ENCODE measurements at places on chromosomes 1 and 21.

- no peak for DNase-seq
Measured at GRCh38 chr1:195415584-195415983, 1192.7 kb downstream of the KCNT2 start.

GRCh38 chr1:9196129-9197040 is 38.2 kb upstream of the H6PD start:
- peak; percentile 80 for DNase-seq

DNA sequence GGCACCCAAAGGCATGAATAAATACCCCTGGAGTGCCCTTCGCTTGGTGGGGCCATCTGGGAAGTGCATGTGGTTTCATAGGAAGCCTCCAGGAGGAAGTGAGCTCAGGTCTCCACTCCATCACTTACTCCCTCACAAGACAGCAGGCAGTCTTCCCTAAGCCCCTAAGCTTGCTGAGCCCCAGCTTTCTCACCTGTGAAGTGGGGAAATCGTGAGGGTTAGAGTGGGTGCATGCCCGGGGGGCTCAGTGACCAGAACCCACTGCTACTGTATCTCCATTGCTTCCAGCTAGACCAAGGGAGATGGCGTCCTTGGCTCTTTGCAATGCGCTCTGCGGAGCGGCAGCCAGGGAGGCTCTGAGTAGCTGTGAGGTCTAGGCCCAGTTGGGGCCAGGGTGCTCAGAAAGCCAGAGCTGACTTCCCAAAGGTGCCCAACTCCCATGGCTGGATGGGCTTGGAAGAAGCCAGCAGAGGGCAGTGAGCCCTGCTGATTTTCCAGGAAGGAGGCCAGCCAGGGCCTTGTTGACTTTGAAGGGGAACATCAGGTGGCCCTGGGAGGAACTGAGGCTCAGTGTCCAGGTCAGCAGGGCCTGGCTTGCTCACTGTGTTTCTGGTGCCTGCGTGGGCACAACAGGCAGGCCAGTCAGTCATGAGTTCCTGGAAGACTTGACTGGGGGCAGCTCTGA is 27.3 kb downstream of the CDCP2 start:
- DNase-seq: no peak

- no peak for DNase-seq
Measured at GRCh38 chr1:52751589-52752483, 25.6 kb downstream of the ZYG11B start.

DNA sequence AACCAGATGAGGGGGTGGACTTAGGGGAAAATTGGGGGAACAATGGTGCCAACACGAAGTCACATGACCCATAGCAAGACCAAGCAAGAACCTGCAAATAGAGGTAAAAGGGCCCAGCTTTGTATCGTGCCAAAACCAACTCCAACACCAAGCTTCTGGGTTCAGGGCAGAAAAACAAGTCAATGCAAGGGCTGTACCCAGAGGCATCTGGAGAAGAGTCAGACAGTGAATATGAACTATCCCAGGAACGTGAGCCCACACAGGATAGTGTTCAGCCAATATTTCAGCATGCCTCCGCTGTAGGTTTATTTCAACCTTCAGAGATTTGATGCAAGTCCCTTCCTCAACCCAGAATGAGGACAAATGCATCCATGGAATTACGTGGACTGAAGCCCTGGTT is 15.0 kb upstream of the ZMYM6 start:
- no peak for DNase-seq

- peak; percentile 66 for DNase-seq
Measured at GRCh38 chr1:168469690-168470089, 74.1 kb downstream of the XCL2 start.

GRCh38 chr1:89644119-89644814 is 11.3 kb downstream of the LRRC8C start:
- DNase-seq: no peak

DNA sequence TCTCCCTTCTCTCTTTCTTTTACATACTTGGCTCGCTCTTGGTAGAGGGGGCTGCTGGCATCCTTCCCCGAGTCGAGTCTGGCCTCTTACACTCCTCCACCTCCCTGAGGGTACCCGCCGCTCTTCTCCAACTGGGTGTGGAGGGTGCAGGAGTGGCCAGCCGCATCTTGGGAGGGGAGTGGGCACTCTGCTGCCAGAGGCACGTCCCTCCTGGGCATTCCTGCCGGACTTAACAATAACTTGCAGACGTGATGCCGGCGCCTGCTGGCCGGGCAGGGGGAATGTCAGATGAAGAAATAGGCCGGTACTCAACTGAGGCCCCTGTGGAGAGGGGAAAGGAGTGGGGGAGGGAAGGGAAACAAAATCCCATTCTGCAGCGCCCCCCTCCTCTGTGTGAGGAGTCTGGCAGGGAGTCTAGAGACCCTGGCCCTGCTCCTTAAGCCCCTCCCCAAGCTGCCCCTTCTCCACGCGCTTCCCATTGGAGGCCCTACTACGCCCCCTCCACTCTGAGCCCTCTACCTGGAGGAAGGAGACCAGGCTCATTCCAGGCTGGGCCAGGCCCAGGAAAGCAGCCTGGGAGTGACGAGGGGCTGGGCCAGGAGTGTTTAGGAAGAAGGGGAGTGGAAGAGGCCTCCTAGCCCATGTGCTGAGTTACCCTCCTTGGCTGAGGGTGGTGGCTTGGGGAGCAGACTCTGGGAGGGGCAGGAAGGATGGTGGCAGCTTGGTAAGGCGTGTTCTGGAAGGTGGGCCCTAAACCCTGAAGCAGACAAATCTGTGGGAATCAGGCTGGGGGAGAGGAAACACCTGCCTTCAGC is 1.8 kb downstream of the ATP2B4 start:
- no peak for DNase-seq

GRCh38 chr1:59171788-59172187 is 125.1 kb upstream of the FGGY start:
- DNase-seq: no peak

GRCh38 chr1:110667776-110668175 is 7.0 kb downstream of the KCNA3 start:
- no peak for DNase-seq

DNA sequence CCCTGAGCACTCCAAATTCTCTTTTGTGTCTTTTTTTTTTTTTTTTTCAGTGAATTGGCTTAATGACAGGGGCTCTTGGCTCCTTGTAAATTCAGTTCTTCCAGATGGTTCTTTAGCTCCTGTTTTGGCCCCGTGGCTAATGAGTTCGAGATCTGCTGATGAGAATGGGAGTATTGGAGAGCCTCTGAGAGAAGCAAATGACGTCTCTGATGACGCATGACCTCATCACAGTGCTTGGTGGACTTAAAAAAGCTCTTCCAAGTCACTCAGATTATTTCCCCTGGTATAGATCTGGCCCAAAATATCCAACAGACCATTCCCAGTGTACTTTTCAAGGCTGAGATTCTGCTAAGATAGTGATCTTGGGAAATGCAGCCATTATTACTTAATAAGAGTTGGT is 159.5 kb downstream of the MIS18A start:
- no peak for DNase-seq

DNA sequence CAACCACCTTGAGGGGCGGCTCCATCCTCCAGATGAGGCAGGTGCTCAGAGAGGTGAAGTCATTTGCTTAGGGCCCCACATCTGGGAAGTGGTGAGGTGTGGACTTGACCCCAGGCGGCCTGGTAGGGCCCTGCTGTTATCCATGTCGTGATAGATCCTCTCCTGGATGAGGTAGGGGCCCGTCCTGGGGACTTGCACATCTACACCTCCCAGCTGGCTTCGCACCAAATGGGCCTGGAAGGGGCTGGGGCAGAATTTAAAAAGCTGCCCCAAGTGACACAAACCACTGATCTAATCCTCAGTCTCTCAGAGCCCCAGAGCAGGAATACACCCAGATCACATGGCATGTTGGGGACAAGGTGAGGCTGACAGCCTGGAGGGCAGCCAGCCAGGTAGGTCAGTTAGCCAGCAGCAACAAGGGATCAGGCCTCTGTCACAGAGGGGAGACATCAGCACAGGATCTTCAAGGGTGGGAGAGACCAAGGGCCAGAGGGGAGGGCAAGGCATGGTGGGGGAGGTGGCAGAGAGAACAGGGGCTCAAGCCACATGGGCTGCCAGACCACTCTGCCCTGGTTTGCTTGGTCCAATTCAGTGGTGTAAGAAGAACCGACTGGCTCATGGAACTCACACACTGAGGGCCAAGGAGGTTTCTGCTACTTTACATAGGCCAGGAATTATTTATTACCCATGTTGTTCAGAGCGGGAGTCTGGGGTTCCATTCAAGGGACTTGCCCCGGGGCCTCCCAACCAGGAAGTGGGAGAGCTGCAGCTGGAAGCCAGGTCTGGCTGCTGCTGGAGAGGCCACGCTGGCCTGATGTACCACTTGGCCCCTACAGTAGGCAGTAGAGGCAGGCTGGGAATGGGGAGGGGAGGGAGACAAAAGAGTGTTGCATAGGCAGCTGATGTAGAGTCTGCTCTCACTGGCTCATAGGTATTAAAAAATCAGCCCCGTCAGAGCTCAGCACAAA is 12.1 kb downstream of the LRP8 start:
- no peak for DNase-seq

All from activated CD8-positive, alpha-beta memory T cell treated with anti-CD3 and anti-CD28 coated beads, Interleukin-2, amount 50 U/mL, for 48 hours (primary cell).